ENCODE measurements at places on chromosomes 2 and 18. TPM values are rescaled to one million over a fixed set of nuclear protein-coding genes. Genes with fewer than 3 reads are reported as not detected.

Gene IGFBP5
- total RNA-seq = 0.11 TPM

GRCh38 chr2:224025874-224026273 is 13.2 kb downstream of the SERPINE2 start:
- peak; percentile 45 for DNase-seq

GRCh38 chr2:127674241-127675209 is 805 bp downstream of the LIMS2 start:
- DNase-seq = no peak

DNA sequence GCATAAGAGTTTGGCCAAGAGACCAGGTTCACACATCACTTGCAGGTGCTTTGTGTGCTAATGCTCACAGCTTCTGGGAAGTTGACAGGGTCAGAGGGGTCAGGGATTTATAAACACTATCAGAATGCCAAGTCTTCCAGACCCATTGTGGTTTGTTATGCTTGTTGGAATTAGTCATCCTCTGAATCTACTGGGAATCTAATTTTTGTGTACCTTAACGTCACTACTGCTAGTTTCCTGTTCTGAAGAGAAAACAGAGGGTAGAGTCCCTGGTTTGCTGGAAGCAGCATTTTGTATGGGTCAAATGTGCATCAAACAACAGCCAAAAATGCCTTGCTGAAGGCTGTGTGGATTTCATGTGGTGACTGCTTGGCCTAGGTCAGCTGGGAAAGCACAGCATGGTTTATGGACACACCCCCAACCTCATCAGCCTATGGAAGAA is 33.3 kb downstream of the ANTXR1 start:
- peak; percentile 81 for DNase-seq

GRCh38 chr2:120818441-120818920 is 82.8 kb downstream of the GLI2 start:
- DNase-seq = peak; percentile 37

DNA sequence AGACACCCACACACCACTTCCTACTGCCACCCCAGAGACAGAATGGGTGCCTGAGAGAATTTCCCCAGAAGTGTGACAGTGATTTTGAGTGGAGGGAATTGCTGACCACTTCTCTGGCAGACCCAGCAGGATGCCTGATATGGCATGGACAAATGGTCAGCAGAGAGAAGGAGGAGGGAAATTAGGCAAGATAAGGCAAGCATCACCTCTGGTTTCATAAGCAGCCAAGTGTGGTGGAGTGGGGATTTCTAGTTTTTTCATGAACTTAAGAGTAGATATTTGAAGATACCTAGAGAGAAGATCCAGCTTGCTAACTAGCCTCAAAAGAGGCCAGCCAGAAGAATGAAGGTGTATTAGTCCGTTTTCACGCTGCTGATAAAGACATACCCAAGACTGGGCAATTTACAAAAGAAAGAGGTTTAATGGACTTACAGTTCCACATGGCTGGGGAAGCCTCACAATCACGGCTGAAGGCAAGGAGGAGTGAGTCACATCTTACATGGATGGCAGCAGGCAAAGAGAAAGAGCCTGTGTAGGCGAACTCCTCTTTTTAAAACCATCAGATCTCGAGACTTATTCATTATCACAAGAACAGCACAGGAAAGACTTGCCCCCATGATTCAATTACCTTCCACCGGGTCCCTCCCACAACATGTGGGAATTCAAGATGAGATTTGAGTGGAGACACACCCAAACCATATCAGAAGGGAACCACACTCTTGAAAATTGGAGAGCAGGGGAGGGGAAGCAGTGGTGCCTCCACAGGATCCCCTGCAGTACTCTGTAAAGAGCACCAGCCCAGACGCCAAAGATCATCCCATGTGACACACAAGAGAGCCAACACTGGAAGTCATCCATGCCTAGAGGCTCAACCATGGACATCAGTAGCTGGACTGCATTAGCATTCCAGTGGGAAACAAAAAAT is 64.2 kb downstream of the RBM43 start:
- no peak for DNase-seq

DNA sequence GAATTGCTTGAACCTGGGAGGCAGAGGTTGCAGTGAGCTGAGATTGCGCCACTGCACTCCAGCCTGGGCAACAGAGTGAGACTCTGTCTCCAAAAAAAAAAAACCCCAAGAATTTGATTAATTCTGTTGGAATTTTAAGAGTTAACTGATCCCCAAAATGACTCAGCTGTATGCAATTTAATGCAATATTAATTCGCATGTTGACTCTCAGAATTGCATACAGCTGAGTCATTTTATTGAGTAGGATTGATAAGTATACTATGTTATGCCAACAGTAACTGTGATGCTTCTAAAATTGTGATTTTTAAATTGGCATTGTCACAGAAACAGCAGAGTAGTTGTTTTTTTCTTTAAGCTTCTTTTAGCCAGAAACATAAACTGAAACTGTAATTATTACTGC is 19.6 kb downstream of the MSH2 start:
- peak; percentile 59 for DNase-seq

DNA sequence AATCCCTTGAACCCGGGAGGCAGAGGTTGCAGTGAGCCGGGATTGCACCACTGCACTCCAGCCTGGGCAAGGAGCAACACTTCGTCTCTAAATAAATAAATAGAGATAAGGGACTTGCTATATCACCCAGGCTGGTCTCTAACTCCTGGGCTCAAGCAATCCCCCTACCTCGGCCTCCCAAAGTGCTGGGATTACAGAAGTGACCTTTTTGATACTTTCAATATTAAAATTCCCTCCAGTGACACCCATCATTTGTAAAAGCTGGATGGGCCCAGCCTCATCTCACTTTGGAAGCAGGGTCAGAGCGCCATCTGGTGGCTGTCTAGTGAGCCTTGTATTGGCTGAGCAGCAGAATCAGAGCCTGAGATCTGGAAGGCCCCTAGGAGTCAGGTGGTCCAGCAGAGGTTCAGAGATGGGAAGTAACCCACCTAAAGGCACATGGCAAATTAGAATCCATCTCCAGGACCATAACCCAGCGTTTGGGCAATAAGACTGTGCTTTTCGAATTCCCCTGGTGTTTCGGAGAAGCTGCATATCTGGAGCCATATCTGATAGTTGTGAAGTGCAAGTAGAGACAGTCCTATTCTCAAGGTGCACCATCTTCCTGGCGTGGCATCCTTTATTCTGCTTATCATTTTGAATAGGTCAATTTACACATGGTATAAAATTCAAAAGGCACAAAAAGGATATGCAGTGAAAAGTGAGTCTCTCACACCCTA is 18.3 kb upstream of the SLC35F6 start:
- DNase-seq = peak; percentile 59

Gene NEURL3
- total RNA-seq = not detected

- DNase-seq = no peak
Observed at GRCh38 chr2:207944979-207945600, 80.2 kb downstream of the PLEKHM3 start.

GRCh38 chr2:144753416-144753815 is 233.5 kb upstream of the ZEB2 start:
- DNase-seq = no peak

DNA sequence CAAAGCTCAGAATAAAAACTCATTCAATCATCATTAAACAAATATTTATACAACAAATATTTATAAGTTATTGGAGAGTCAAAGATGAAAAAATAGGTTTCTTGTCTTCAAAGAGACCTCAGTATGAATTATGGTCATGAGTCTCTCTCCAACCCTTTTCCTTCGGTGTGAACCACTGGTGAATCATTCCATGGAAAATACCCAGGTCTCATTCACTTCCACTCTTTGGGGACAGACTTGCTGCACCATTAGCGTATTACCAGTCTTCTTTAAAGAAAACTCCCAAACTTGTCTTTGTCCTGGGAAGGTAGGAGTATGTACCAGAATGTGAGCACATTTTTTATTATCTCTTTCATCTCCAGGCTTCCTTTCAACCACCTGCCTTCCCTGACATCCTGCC is 257.4 kb upstream of the RBMS1 start:
- DNase-seq = peak; percentile 67

DNA sequence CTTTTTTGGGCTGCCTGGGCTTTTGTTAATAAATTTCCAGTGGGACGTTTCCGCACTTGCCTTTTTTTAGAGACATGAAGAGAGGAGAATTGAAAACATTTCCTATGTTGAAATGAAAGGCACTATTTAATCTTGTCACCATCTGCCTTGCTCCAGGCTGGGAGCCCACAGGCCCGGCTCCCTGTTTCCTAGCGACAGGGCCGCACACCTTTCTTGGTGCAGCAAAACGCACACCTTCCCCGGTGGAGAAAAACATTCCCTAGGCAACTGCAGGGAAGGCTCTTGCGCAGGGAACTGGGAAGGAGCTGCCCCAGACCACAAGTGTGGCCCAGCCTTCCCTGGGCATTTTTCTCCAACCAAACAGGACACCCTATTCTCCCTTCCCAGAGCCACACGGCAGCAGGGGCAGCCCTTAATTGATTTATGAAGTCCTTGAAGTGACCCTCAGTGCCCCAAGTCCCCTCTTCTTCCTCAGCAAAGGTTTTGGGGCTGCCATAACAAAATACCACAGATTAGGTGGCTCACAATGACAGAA is 132.9 kb upstream of the MSH6 start:
- DNase-seq = no peak

Gene CENPA
- total RNA-seq = 42.8 TPM

DNA sequence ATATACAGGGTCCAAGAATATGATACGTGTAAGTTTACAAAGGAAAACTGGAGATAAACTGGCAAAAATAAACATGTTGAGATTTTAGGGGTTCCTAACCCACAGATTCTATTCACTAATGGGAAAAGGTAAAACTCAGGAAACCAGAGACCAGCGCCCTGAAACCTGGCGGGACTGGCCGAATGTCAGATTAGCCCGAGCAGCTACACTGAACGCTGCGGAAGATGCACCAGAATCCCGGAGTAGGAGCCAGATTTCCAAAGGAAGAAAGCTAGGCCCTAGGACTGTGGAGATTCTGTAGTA is 679 bp upstream of the WDR75 start:
- no peak for DNase-seq

DNA sequence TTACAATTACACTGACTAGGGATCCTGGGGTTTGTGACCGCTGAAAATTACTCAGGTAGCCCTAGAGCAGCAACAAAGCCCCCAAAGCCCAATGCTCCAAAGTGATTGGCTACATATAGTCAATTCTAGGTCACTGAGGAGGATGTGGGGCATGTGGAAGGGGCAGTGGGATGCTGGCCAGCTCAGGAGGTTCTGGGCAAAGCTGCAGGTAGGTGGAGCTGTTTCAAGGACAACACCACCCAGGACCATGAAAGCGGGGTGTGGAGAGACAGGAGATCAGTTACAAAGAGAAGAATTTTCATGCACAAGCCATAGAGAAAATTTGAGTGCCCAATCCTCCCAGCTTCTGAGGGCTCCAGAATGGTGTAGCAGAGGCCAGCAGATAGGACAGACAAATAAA is 75.0 kb upstream of the CCDC85A start:
- no peak for DNase-seq

DNA sequence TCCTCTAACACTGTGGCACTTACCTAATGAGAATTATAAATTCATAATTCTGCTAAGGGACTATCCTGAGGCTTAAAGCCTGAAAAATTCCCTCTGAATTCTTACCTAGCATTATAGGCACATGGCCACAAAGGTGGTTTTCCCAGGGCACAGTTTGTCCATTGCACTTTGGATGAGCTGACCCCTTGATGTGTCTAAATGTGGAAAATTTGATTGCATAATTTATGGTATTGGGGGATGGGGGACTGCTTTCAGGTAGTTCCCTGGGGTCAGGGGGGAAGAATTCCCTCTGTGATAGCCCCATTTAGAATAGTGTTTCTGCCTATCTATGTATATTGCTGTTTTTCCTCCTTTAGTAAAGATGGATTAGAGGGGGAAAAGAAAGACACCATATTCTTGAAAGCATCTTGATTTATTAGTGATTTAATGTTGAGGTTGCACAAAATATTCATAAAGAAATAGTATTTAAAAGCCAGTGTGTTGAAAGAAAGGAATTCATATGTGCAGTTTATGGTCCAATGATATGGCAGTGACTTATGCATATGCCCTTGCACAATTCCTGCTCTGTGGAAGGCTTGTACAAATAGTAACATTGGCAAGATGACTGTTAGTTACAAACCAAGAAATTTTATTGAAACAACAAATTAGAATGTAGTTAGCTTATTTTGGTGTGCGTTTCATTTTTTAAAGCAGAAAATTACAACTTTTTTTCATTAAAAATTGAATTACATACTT is 8.7 kb upstream of the HTR2B start:
- DNase-seq = no peak

GRCh38 chr2:99156891-99157290 is 2.1 kb downstream of the LIPT1 start:
- no peak for DNase-seq

DNA sequence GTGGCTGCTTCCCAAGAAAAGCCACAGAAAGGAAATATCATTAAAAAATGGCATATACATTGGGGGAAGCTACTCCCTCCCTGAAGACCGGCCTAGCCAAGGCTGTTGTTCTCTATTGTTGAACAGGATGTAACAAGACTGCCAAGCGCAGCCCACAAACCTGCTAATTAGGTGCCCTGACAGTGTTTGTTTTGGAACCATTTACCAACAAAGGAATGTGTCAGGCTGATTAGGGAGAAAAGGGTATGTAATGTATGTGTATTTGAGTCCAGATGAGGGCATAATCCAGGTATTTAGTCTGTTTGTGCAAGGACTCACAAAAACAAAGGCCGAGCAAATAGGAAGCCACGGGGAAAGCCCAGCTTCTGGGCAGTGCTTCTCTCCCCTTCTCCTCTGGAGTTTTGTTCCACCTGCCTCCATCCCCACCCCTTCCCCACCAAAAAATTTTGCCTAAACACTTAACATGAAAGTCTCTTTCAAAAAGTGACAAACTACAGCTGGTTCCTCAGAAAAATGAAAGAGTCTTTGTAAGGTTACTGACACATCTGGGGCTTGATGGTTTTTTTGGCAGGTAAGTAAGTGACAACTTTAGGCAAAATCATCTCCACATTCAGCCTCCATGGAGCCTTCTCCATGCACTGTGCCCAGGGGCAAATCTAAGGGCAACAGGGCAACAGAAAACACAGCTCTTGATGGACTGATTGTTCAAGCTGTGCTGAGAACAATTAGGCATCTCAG is 78.3 kb upstream of the FZD5 start:
- peak; percentile 64 for DNase-seq
